ENCODE measurements at places on chromosomes 4 and X.

GRCh38 chr4:73868206-73869129 lies 725 bp upstream of the CXCL1 start:
- DNase-seq, result peak; percentile 17

- DNase-seq, result no peak
These were observed 239.7 kb upstream of the PGRMC2 start for GRCh38 chr4:128527351-128527750.

GRCh38 chr4:127055357-127055756 lies 577.4 kb upstream of the INTU start:
- DNase-seq, result no peak

DNA sequence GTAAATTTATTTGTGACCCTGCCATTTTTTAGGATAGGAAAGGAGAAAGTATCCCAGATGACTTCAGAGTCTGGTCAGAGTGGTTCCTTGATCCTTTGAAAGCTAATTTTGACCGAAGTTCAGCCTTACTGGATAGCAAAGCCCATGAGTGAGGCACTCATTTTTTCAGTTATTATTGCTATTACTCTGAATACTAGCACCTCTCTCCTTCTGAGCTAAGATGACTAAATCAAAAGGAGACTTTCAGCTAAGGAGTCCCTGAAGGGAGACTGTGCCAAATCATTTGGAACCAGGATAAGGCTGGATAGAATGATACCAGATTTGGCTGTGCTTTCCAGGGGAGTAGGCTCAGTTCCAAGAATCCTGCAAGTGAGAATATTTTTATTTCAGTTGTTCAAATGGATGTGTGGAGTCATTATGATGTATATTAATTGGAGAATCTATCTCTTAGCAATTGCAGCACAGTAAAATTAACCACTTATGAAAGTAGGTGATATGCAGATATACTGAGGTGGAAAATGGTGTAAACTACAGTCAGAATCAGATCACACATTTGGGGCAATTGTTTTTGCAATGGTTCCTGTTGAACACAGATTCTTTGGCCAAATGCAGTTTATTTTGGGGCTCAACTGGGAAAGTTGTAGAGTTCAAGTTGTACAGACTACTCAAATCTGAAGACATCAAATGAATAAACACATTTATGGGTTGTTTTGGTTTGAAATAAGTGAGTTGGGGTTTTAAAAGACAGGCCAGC lies 1.2 kb downstream of the P2RY10 start:
- no peak for DNase-seq

DNA sequence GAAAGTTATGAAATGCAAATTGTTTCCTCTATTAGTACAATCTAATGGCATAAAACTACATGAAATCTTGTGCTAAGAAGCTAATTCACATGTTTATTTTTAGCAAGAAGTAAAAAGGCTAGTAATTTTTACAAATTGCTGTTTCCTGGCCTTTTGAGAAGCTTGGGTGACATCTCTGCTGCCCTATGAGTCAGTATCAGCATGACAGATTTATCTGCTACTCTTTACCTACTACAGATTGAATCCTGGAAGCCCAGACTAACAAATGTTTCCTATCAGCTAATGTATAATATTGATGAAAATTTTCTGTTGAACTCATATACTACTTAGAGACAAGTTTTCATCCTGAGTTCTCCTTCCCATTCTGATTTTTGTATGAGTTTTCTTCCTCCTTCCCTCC lies 232.4 kb downstream of the DCTD start:
- no peak for DNase-seq

GRCh38 chrX:13552892-13553291 lies 16.5 kb upstream of the EGFL6 start:
- DNase-seq, result no peak

DNA sequence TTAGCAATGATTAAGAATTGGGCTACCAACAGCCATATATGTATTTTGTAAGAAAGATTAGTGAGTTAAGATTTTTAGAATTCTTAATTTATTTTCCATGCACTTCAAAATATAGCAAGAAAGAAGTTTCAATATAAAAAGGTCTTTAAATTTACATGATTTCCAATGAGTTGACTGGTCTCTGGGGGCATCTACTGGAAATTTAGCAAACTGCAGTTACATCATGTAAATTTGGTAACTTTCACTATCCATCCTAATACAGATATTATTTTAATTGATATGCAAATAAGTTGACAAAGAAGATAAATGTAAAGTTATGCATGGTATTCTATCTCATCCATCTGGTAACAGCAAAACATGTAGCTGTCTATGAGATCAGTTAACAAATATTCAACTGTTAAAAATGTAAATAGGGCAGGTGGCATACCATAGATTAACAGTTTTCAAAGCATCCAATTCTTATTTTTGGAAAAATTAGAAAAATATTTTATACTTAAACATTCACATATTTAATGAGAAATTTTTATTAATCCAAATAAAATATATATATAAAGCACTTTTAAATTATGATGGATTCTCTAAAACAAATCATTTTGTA lies 29.1 kb downstream of the TTC29 start:
- DNase-seq, result peak; percentile 15

- DNase-seq, result no peak
These were observed 100.7 kb upstream of the HCCS start for GRCh38 chrX:11010476-11010875.

- no peak for DNase-seq
These were observed 57.6 kb upstream of the CLNK start for GRCh38 chr4:10741961-10742699.

DNA sequence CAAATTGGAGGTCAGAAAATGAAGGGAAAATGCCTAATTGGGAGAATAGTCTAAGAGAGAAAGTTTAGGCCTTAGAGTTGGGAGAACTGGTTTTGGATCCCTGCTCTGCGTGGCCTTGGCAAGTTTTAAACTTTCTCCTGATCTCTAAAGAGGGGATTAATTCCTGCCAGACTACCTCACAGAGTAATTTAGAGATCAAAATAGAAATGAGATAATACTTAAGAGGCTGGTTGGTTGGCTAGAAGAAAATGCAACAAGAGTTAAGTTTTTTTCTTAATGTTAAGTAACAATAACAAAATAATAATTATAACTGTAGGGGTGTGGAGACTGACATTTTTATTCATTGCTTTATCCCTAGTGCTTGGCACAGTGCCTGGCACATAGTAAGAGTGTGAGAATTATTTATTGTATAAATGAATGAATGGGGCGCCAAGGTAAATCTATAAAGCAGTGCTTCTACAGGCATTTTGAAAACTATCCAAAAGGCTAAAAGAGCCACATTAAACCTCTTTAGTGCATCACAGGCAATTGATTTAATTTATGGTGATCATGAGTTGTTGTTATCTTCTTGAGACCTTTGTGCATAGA lies 160.5 kb downstream of the RASL11B start:
- DNase-seq, result no peak

DNA sequence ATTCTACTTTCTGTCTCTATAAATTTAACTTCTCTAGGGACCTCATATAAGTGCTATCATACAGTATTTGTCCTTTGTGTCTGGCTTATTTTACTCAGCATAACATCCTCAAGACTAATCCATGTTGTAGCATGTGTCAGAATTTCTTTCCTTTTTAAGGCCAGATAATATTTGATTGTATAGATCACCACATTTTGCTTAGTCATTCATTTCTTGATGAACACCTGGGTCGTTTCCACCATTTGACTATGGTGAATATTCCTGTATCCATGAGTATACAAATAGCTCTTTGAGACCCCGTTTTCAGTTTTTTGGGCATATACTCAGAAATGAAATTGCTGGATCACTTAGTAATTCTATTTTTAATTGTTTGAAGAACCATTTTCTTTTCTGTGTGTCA lies 12.0 kb downstream of the CNGA2 start:
- DNase-seq, result no peak

DNA sequence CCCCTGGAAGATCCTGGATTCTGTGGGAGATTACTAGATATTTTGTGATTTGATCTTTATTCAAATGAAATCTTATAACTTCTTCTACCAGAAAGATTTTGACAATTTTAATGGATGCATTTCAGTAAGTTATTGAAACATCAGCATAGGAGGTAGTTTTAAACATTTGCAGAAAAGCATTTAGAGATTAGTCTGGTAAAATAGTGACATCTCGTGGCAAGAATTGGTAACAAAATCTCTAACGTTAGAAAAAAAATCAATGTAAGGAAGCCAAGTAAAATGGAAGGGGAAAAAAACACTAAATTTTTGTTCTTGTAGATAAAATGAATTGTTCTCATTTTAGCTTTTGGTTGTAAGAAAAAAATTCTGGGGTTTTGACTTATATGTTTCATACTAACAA lies 73.3 kb downstream of the TASL start:
- DNase-seq, result peak; percentile 10

DNA sequence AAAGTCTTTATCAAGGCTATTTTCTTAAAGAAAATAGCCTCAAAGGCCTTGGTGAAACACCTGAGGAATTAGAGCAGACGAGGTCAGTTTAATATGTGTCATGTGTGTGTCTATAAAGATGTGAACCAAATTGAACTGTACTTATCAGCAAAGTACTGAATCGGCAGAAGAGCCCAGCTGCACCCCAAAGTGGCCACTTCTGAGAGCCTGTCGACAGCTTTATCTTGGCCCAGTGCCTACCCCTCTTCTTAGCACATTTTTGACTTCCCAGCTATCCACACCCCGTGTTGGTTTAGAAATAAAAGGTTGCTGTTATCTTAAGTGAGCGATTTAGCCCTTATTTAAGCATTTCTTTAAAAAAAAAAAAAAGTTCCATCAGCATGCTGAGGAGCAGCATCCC lies 329.7 kb downstream of the FBXW7 start:
- no peak for DNase-seq

GRCh38 chrX:81957900-81958545 lies 756.1 kb downstream of the SH3BGRL start:
- DNase-seq, result peak; percentile 41

- DNase-seq, result no peak
These were observed 23.4 kb downstream of the ACOX3 start for GRCh38 chr4:8417071-8417614.

DNA sequence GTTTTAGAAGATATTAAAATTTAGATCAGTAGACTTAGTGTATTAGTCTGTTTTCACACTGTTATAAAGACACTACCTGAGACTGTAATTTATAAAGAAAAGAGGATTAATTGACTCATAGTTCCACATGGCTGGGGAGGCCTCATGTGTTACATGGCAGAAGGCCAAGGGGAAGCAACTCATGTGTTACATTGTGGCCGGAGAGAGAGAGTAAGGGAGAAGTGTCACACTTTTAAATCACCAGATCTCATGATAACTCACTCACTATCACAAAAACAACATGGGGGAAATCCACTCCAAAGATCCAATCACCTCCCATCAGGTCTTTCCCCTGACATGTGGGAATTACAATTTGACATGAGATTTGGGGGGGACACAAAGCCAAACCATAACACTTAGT lies 1159.7 kb upstream of the PCDH7 start:
- no peak for DNase-seq

DNA sequence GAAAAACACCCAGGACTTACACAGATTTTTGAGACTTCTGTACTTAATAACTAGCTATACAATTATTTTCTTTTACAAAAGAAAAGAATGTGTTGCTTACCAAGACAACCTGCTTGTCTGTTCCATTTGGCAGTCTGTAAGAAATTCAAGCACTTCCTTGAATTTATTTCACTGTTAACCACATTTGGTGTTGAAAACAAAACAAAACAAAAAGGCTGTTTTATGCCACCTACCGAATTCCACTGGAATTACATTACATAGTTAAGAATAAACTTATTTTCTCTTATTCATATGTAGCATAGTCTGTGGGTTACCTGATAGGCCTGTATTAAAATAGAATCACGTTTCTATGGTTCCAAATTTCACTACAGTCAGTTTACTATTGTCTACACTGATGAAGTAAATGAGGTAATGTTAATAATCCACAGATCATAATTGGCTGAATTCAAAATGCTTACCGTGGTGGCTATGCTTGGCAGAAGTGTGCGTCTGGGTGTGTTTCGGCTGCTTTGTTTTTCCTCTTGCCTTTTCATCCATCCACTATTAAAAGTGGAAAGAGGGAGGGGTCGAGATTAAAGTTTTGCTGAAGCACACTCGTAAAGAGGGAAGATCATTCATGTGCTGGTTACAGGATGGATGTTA lies at the start of gene TLR1:
TLR1 (minus strand) TSS at position 138 of the 642 bp plus-strand sequence. CDS start 5,960 bp downstream, outside the sequence.
- DNase-seq, result peak; percentile 8

DNA sequence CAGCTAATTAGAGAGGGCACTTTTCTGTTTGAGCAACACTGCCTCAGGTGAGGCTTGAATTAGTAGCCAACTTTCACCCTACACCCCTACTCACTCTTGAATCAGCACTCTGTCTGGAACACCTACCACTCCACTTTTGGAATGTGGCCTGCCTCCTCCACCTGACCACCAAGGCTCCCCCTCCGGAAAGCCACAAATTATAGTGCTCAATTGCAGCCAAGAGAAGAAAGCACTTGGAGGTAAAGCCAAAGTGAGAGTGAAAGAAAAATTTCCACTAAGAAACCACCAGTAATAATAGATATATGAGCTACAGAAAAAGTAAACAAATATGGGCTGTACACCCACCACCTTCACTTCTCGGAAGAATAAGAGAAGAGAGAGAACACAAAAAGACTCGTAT lies 41.1 kb downstream of the PPP3CA start:
- peak; percentile 28 for DNase-seq

DNA sequence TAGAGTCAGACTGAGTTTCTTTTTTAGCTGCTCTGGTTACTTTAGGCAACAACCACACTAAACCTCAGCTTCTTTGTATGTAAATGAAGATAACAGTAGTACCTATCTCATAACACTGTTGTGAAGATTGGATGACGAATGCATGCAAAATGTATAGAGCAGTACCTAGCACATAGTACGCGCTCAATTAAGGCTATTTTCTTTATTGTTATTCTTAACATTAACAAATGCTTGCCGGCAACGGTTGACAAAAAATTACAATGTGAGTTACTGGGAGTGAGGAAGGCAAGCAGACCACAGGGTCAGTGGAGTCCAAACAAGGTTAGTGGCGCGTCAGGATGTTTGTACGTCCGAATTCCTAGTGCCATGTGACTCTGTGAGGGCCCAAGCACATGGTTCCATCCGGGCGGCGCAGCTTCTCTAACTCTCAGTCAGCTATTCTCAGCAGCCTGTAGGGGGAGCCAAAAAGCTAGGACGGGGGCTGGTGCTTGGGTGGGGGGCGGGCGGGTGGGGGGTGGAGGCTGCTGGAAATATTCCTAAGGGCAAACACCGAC lies 821 bp upstream of the NALF2 start:
- DNase-seq, result no peak

DNA sequence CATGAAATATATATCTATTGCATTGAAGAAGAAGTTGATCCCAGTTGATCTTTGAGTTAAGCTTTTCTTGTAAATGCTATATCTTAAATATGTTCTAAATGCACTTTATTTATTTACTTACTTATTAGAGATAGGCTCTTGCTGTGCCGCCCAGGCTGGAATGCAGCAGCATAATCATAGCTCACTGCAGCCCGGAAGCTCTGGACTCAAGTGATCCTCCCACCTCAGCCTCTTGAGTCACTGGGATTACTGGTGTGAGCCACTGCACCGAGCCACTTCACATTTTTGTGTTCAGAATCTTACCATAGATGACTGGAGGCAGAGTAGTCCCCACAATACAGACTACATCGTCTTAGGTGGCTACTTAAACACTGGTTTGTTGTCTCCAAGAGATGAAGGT lies 324.3 kb upstream of the SLIT2 start:
- no peak for DNase-seq

Measured in SW480 (cell line).